ENCODE measurements at places on chromosomes 5 and 9.

DNA sequence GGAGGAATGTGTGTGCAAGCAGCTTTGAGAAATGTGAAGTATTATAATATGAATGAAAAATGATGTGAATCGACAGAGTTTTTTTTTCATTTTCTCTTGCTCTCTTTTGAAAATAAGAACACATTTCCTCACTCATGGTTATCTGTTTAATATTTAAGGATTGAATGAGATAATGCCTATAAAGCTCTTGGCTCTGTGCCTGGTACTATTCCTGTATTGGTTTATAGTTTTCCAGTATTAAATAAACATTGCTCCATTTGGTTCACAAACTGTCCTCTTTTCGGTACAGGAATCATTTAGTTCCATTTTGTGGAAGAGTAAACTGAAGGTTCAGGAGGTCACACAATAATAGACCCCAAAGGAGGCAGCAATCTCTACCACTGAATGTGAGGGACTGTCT is 1185.5 kb upstream of the WWC1 start:
- DNase-seq = no peak

DNA sequence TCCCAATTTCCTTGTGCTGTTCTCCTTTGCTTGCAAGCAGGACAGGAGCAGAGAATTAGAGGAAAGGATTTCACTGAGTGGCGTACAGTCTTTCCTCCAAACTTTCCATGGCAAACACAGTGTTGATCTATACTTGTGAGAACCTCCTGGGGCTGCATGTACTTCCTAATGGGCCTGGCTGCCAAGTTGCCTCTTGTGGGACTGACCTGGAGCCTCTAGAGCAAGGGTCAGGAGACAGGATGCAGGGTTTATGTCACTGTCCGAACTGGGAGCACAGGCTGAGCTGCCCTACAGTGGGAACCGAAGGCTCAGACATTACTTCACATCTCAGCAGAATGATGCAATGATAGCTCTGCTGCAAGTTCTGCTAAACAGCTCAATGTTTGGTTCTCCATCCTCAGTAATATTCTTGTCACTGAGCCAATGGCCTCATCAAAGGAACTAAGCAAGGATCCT is 102.3 kb downstream of the ENC1 start:
- DNase-seq = peak; percentile 96

- DNase-seq = peak; percentile 57
Observed at GRCh38 chr9:98775831-98776441, 20.4 kb downstream of the ANKS6 start.

DNA sequence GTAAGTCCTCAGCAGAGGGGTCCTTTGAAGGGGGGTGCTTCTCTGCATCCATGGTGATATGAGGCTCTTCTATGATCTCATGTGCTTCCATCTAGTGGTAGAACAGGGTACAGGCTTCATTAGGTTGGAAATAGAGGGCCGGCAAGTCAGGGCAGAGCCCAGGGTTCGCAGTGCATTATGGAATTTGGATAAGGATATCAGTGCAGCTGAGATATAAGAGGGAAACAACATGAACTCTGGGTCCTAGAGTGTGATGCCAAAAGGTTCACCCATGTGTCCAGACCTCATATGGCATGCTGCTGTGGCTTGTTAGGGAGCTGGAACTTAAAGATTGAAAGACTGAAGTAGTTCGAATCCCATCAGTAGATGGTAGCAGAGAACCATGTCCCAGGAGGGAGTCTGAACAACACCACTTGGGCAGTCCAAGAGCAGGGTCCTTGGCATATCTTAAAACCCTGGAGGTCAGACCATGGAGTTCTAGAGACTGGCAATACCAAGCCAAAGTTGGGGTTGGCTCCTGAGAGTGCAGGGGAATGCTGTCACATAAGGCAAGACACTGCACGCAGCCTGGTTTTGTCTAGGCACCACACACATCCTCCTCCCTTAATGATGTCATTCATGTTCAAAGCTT is 2.3 kb downstream of the FAM221B start:
- DNase-seq = peak; percentile 60

- no peak for DNase-seq
Observed at GRCh38 chr5:134103998-134104654, 10.4 kb upstream of the TCF7 start.

DNA sequence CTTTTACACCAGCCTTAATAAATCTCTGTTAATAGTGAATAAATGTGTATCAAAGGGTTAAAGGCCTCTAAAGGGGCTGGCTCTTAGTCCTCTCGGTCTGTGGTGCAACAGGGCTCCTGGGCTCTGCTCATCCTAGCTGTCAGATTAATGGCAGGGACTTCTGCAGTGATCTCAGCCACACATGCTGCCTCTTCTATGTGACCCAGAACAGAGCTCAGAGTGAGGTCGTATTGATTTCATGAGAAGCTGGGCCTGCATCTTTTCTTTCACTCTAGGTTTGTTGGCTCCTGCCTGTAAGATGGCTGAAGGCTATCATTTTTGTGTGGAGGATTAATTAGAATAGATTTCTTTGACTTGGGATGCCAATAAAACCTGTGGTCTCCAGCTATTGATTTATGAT is 165.0 kb upstream of the GLRA1 start:
- DNase-seq = no peak

DNA sequence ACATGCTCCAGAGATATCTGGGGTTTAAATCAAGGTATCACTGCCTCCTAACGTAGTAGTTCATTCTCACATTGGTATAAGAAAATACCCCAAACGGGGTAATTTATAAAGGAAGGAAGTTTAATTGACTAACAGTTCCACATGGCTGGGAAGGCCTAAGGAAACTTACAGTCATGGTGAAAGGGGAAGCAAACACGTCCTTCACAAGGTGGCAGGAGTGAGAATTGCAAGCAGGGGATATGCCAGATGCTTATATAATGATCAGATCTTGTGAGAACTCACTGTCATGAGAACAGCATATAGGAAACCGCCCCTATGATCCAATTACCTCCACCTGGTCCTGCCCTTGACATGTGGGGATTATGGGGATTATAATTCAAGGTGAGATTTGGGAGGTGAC is 1280.2 kb upstream of the C9orf72 start:
- no peak for DNase-seq

DNA sequence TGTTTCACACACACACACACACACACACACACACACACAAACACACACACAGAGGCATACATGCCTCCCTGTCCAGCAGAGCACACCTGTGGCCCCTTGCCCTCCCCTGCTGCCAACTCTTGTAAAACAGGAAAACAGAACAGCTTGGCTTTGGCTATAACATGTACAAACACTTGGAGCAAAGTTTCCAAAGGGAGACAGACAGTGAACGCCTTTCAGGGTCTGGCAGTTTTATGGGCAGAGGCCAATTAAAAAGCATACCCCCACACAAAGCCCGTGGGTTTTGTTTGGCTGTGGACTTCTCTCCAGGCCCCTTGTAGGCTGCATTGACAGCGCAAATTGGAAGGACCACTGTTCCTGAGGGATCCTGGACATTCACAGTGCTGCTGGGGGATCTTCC is 265.6 kb downstream of the PAPPA start:
- no peak for DNase-seq
